H54 (cell line): ENCODE measurements at places on chromosomes 7 and 10.

DNA sequence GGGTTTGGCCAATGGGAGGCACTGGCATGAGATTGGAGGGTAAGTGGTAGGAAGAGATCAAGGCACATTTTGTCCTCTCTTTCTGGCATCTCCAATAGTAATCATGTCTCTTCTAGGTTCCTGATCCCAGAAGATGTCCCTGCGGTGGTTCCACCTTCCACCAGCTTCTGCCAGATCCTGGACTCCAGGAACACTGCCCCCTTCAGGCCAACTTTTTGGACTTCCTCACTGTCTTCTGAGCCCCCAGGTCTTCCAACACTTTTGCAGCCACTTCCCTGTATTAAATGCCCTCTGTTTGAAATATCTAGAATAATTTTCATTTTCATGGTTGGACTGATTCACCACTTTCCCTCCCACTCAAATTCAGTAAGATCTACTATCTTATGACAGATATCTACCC lies 60.9 kb downstream of the BAMBI start:
- DNase-seq, result no peak

GRCh38 chr7:122535086-122535485 lies 163.8 kb downstream of the RNF133 start:
- DNase-seq, result no peak

GRCh38 chr10:101779544-101780186 lies 3.6 kb downstream of the NPM3 start:
- DNase-seq, result no peak

DNA sequence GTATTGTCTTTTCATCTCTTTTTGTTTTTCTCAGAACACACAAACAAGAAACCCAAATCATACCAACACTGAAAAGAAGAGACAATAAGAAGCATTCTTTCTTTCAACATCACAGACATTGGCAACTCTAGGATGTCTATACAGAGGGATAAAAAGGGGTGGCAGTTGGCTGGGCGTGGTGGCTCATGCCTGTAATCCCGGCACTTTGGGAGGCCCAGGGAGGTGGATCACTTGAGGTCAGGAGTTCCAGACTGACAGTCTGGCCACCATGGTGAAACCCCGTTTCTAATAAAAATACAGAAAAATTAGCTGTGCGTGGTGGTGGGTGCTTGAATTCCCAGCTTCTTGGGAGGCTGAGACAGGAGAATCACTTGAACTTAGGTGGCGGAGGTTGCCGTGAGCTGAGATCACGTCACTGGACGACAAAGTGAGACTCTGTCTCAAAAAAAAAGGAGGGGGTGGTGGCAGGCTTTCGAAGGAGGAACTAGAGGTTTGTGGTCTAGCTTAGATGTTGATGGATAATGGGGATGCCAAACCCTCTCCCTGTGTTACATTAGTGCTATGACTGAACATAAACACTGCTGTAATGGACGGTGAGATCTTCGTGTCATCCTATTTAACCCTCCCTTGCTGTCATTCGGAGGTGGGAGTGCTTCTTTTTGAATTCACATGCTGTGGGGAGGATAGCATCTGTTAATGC lies 9.4 kb downstream of the CNNM2 start:
- no peak for DNase-seq

- DNase-seq, result no peak
Measured at GRCh38 chr10:34420795-34421194, 394.3 kb downstream of the PARD3 start.

GRCh38 chr10:120794390-120794789 lies 56.8 kb upstream of the WDR11 start:
- no peak for DNase-seq

- DNase-seq, result no peak
Measured at GRCh38 chr7:114548081-114548980, 133.7 kb downstream of the FOXP2 start.

- no peak for DNase-seq
Measured at GRCh38 chr7:36777062-36777461, 52.8 kb upstream of the AOAH start.

- no peak for DNase-seq
Measured at GRCh38 chr7:21962677-21963076, 17.0 kb upstream of the CDCA7L start.

DNA sequence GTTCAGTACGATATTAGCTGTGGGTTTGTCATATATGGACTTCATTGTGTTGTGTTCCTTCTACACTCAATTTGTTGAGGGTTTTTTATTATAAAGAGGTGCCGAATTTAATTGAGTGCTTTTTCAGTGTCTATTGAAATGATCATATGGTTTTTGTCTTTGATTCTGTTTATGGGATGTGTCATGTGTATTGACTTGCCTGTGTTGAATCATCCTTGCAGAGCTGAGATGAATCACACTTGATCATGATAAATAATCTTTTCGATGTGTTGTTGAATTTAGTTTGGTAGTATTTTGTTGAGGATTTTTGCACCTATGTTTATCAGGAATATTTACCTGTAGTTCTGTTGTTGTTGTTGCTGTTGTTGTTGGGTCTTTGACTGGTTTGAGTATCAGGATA lies 39.8 kb downstream of the ATOH7 start:
- DNase-seq, result no peak

GRCh38 chr7:70093205-70093904 lies 495.1 kb downstream of the AUTS2 start:
- peak; percentile 12 for DNase-seq

DNA sequence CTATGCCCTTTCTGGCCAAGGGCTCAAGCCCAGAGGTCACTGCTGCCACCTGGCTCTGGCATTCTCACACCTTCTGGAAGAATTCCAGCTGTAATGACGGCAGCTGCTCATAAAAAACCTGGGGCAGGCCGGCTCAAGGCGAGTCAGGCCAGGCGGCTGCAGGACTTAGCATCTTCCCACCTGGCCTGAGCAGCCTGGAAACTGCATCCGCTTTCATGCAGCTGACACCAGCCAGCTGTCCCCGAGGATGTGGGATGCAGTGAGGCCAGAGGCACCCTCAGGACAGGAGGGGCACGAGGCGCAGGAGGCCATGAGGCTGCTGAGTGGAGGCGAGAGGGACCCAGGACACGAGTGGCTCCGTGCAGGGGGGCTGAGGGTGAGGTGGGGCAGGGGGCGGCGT lies 47.5 kb upstream of the ADGRA1 start:
- no peak for DNase-seq

DNA sequence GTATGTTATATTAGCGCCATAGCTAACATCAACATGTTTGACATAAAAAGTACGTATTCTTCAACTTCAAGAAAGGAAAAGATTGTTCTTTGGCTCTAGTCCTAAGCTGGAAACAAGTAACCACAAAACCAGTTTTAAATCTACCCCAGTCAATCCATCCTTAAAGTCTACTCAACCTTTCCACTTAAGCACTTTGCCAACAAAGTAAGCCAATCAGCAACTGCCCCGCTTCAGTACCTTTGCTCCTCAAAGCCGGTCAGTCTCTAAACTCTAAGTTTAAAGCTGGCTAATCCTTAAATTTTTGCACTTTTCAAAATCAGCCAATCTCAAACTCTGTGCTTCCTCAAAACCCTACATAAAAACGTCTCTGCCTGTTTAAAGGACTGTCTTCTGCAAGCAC lies 8.1 kb downstream of the ZNF438 start:
- DNase-seq, result no peak

DNA sequence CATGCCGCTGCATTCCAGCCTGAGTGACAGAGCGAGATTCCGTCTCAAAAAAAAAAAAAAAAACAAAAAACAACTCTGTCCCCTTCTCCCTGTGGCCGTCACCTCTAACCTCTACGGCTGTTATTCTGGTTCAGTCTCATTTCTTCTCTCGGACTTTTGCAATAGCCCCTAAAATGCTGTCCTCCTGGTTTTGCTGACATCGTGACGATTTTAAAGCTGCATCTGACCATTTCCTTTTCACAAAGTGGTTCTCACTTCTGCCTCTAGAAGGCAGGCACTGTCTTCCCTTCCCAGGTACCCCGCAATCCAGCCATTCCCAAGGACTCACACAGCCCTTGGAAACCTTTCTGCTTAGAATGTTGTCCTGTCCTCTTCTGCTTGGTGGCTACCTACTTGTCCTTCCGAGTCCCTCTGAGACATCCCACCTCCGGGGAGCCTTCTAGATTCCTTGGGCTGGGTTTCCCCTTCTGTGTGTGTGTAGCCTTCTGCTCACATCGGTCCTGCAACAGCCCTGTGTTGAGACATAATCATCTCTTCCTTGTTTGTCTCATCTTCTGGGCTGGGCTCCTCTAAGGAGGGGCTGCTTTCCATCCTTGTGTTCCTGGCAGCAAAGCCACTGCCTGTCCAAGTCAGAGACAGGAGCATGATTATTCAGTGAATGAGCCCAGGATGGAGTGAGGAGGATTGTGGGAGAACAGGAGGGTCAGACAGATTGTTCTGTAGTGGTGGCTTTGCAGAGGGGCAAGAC lies 83.1 kb downstream of the GRK5 start:
- no peak for DNase-seq

- no peak for DNase-seq
Measured at GRCh38 chr7:35753761-35754603, 46.9 kb upstream of the SEPTIN7 start.

GRCh38 chr7:54591404-54592386 lies 49.5 kb downstream of the VSTM2A start:
- no peak for DNase-seq

DNA sequence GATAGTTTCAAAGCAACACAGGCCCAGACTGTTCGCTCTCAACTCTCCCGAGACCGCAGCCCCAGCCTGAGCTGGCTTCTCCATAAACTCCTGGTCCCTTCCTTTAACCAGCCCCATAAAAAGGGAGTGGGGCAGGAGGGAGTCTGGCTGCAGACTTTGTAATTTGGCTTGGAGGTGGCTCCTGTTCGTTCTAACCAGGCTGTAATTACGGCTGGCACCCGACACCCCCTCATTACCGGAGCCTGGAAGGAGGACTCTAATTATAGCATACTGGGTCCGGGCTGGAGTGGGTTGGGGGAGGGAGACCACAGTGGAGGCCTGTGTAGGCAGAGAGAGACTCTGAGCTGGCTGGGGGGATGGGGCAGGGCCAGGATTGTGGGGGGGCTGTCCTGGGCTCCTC lies 49.7 kb downstream of the UNC5B start:
- DNase-seq, result no peak

- no peak for DNase-seq
Measured at GRCh38 chr10:5595994-5596471, 70.4 kb downstream of the ASB13 start.

DNA sequence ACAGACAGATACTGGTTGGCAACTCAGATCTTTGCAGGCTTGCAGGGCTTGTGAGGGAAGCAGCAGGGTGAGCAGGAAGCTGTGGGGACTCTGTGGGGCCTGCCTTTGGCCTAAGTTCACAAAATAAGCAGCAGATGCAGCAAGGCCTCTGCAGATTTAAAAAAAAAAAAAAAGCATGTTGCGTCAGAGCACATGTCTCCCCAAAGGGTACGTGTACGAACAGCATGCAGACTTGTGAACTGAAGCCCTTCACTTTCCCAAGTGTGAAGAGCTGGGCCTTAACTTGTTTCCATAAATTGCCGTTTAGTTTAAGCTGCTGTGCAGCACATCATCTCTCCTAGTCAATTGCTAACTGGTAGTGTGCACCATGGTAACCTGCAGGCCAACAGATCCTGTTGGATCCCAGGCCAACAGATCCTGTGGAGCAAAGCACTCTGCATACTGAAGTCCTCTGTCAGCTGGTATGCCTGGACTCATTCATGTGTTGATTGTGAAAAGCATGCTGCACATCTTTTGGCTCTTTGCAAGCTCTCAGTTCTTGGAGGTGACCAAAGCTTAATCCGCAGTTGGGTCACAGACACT lies 10.8 kb upstream of the XPNPEP1 start:
- no peak for DNase-seq

DNA sequence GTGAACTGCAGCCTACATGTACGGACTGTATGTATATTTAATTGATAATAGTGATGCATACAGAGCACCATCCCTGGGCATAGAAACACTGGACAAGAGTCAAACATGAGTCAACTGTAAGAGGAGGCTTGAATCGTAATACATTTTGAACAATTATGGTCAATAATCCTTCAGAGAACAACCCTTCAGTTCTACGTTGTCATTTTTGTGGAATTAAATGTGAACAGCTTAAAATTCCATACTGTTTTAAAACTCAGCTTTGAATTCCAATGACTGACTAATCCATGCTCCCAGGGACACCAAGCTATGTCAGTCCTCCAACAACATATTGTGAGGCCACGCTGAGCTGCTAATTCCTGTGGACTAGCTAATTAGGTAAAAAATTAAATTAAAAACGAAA lies 41.5 kb upstream of the KMT2E start:
- no peak for DNase-seq

- DNase-seq, result peak; percentile 96
Measured at GRCh38 chr7:322111-322671, 32.2 kb downstream of the FOXL3 start.

- no peak for DNase-seq
Measured at GRCh38 chr7:128937271-128937646, 468 bp upstream of the IRF5 start.

GRCh38 chr7:7868572-7868899 lies 100.1 kb upstream of the GLCCI1 start:
- DNase-seq, result no peak

GRCh38 chr10:48231699-48232315 lies 42.7 kb downstream of the FRMPD2 start:
- DNase-seq, result no peak

GRCh38 chr7:36273836-36274235 lies 115.8 kb upstream of the ANLN start:
- DNase-seq, result no peak
